NCI-H1417 (cell line): ENCODE measurements at places on chromosomes 12 and 14.

- no peak for DNase-seq
Observed at GRCh38 chr14:84891404-84891803, 638.5 kb upstream of the FLRT2 start.

GRCh38 chr14:77303417-77304156, 17.1 kb downstream of the POMT2 start:
- peak; percentile 13 for DNase-seq

DNA sequence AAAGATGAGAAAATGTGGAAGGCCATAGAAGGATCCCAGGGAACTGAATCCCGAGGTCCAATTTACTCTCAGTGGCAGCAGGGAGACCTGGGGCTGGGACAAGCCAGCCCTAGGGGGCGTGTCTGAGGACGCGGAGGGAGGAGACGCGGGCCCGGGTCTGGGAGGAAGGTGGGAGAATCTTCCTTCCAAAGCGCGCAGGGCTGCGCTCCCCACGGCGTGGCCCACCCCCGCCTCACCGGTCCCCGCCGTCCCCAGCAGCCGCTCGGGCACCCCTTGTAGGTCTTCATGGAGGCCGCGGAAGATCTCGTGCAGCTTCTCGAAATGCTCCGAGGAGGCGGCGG, 323 bp downstream of the VTI1B start:
- peak; percentile 91 for DNase-seq

- DNase-seq = peak; percentile 51
Observed at GRCh38 chr12:110698171-110698902, 9.4 kb upstream of the HVCN1 start.

- no peak for DNase-seq
Observed at GRCh38 chr12:80183939-80184338, 84.6 kb downstream of the OTOGL start.

GRCh38 chr12:79737875-79738718, 47.3 kb upstream of the PAWR start:
- DNase-seq = peak; percentile 68

GRCh38 chr12:131928080-131928710, 881 bp upstream of the PUS1 start:
- DNase-seq = no peak

DNA sequence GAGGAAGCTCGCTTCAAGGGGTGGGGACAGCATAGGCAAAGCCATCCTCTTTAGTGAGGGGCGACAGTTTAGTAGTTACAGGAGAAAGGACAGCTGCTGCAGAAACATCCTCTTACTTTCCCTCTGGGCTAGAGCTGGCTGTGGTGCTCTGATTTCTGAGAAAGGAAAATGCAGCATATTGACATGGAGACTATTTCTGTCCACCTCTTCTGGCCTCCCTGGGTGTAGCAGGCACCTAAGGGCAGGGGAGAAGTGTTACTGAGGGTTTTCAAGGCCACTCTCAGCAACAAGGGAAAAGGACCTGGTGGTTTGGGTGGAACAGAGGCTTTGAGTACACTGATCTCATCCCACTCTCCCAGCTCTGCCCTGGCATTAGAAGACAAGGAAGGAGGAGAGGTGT, 40.0 kb upstream of the CTDSP2 start:
- peak; percentile 37 for DNase-seq

GRCh38 chr12:55068416-55069010, 48.7 kb downstream of the NEUROD4 start:
- DNase-seq = peak; percentile 95

DNA sequence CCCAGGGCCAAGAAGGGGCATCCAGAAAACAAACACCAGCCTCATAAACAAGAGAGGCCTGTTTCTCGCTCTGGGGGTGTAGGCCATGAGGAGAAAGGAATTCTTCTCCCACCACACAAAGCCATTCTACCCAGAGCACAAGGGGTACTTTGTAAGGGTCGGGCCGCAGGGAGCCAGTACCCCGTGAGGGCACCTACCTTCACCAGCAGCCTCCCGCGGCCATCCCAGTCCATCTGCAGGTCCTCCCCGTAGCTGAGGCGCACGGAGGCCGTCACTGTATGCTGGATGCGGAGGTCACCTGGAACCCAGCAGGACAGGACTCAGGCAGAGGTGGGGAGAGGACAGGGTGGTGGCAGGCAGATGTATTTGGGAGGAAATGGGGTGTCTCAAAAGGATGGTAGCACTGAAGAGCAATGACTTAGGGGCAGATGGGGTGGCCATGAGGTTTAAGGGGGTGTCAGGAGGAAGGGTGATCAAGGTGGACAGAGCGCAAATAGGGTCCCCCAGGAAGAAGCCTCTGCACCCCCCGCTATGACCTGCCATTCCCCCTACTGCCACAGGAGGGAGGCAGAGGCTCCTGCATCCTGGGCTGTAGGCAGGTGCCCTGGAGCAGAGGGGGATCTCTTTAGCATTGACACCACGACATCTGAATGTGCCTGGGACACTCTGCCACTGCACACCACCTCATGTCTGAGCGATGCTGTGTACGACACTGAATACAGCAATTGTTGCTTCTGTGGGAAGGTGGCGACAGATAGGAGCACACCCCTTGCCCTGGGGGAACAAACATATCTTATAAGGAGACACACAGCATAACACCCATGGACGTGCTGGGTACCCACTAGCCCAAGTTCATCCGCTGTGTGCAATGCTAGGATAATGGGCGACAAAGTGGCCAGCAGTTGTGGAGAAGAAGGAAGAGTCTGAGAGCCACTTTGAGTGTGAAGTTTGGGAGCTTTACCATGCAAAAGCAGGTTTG, 61.4 kb downstream of the VWF start:
- DNase-seq = peak; percentile 58

DNA sequence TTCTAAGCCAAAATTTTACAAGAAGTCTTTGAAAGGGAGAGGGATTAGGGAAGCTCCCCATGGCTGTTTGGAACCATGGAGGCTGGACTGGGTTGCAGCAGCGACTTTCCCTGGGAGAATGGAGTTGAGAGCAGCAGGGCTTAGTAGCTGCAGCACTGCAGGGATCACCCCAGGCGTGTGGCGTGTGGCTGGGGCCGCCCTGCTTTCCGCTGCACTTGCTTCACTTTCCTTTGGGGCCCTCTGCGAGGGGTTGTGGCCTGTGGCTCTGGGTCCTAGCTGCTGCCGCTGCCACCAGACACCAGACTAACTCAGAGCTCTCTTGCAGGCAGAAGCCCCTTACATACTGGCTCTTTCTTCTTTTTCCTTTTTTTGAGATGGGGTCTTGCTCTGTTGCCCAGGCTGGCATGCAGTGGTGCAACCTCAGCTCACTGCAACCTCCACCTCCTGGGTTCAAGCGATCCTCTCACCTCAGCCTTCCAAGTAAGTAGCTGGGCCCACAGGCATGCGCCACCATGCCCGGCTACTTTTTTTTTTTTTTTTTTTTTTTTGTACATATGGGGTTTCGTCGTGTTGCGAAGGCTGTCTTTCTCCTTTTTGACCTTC, 25.4 kb downstream of the CCDC62 start:
- DNase-seq = no peak
